NCI-H524 treated with DMSO at 0.1 percent for 48 hours (cell line): ENCODE measurements at places on chromosomes 5 and 9.

DNA sequence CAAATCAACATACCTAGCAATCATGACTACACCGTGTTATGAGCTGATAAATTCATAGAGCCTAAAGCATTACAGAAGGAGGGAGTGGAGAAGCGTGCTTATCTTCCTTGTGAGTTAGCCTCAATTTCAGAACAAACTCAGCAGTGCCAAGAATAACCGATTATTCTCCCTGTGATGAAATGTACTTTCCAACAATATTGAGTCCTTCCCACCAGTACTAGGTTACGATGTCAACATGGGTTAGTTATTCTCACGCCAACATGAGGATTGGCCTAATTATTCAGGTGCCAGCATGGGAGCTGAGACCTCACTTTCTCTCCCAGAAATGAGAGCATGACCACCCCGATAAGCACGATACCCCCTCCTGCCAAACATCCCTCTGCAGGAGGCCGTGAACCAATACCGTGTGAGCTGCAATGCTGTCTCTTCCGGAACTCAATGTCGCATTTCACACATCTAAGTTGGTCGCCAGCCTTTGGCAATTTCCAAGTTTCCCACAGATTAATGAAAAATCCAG lies 193.7 kb downstream of the ENC1 start:
- no peak for DNase-seq

DNA sequence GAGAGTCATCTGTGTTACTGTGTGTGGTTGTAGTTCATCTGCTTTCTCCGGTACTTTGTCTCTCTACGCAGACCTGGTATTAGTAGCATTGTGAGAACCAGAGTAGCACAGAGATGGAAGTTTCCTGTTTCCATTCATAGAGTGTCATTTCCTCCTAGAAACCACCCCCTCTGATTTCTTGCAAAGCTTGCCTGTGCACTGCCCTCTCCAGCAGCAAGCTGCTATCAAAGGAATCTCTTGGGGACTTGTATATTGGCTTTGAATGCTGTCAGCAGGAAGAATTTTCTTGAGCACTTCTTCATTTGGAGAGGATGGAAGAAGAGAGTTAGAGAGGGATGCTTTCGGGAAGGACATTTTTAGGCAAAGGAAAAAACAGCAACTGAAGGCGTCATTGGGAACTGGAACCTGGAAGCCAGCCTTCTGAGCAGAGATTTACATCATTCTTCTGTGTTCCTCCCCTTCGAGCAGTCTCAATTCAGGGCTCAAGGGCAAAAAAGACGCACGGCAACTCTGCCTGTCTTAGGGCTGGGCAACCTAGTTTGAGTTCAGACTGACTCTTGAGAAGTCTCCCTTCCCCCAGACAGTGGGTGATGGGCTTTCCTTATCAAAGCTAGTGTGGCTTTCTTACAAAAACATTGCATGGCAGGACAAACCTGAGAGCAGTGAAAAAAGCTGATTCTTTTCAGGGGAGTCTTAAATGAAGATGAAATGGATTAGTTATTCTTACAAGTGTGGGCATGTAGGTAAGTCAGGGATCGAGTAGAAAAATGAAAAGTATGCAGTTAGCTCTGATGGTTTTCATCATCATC lies 226.3 kb downstream of the AOPEP start:
- no peak for DNase-seq

- DNase-seq: no peak
Measured at GRCh38 chr5:12805165-12805698, 901.0 kb upstream of the CTNND2 start.

DNA sequence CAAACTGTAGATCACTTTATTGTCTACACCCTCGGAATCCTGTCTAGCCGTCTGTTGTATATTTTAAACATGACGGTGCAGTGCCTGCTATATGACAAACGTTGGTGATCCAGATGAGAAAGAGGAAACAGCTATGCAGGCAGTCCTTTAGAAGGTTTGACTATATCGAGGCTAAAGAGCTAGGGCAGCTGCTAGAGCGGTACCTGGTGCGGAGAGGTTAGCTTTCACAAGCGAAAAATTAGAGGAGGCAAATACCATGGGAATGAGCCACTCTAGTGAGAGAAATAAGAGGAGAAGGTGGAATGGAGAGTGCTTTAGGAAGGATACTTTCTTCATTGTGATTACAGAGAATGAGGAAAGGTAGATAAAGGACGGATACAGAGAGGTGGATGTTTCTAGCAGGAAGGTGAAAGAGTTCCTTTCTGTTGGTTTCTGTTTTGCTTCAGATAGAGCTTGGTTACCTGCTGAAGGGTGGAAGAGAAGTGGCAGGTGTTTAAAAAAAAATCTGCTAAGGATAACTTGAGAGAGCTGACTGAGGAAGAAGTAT lies 959 bp upstream of the FBXL17 start:
- no peak for DNase-seq

GRCh38 chr9:27499451-27499850 lies 24.6 kb upstream of the IFNK start:
- DNase-seq: no peak

- no peak for DNase-seq
Measured at GRCh38 chr5:115246361-115246991, 16.2 kb downstream of the PGGT1B start.

- no peak for DNase-seq
Measured at GRCh38 chr9:127330501-127330900, 65.9 kb downstream of the GARNL3 start.

DNA sequence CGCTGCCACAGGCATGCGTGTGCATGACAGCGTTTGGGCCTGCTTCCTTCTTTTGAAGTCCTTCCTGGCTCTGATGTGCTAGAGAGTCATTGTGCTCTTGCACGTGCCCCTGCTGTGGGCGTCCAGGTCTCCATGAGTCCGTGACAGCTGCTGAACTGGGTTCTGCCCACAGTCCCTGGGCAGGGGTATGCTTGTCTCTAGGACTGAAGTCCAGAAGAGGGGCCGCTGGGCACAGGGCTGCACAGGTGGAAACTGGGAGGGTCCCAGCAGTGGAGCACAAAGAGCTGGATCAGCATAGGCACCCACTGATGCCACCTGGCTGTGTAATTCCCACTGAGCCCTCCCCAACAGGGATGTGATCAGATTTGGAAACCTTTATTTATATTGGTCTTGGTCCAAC lies 169.4 kb downstream of the IRX2 start:
- no peak for DNase-seq

DNA sequence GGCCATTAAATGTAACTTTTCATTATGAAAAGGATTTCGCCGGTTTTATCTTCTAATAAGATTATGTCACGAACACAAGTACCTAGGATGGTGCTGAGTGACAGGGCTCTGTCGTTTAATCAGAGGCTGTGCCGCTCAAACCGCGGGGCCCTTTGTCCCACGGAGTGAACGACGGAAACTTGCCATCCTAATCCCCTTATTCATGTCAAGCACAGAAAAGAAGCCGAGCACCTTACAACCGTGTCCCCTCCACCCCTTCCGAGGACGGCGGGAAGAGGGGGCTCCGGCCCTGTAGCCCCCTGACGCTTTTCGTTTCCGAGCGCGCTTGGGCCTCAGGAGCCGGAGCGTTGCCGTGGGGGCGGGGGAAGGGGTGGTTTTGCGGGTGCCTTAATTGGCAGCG lies 11.2 kb downstream of the LMX1B start:
- no peak for DNase-seq

DNA sequence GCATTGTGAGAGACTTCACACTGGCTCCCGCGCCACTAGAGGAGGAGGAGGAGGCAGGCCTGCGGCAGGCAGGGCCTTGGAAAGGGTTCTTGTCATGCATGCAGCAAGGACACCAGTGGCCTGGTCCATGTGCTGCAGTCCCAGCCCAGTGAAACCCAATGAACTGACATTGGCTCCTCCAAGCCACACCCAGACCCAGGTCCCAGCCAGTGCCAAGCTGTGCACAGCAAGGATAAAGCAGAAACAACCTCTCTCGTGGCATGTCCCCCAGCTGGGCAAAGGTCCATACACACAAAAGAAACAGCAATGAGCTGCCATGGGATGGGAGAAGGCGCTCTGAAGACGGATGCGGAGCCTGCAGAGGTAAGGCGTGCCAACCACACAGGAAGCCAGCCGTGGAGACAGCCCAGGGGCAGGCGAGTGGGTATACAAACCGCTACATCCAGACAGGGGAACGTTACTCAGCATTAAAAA lies 89.2 kb downstream of the SEMA4D start:
- DNase-seq: no peak

GRCh38 chr9:38205279-38205678 lies 136.3 kb upstream of the SHB start:
- no peak for DNase-seq

DNA sequence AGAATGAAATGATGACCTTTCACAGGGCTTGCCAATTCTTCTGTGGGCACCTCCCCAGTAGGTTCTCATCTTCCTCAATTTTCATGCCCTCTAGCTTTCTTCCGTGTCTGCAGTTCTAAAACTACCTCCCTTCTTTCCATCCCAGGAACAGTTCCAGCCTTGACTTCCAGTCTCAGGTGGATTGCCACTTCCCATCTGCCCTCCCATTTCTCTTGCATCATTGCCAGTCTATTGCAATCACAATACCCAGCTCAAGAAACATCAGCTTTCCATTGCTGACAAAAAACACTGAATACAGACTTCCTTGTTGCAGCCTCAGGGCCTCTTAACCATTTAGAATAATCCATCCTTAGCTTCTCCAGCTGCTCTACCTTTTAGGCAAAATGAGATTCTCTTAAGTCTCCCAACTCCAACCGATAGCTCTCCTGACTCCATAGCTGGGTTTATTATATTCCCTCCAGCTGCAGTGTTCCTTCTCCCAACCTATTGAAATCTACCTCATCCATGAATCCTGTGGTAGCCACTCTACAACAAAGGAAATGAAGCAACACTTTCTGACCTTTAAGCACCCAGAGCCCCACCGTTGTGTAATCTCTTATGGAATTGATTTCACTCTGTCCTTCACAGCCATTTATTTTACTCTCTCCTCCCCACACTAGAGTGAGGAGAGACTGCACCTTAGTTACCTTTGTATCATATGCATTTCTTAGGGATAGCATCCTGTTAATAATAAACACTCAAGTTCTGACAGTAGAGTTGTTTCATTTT lies 75.6 kb upstream of the PCA3 start:
- DNase-seq: no peak

DNA sequence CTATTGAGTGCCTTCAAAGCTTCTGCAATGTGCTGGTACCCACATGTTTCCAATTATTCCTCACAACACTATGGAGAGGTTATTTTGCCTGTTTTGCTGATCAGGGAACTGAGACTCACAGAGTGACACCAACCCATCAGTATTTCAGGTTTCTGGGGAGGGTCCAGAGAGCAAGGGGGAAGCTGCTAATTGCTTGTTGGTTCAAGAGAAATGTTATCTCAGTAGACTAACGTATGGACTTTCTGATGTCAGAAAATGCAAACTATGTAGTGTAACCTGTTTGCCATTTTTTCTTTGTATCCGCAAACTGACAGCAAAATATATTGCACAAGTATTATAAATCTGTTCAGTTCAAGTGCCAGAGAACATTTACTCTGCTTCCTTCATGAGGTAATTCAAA lies 108.3 kb upstream of the MSX2 start:
- no peak for DNase-seq

DNA sequence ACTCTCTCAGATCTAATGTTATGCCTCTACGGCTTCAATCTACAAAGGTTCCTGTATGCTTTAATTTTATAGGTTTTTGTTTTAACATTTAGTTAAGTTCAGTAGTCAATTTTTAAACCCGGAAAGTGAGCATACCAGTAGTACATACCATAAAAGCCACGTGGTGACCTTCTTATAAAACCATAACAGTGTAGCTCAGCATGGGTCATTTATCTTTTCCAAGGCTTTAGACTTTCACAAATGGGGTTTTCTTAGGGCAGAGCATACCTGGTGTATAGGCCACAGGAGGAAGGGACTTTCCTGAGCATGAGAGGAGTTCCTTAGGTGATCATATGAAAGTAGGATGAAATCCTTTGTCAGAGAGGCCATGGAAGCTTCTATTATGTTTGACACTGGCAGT lies 23.2 kb downstream of the ECM2 start:
- DNase-seq: no peak

GRCh38 chr9:91948597-91949391 lies 1.2 kb downstream of the ROR2 start:
- DNase-seq: peak; percentile 30

- no peak for DNase-seq
Measured at GRCh38 chr5:1910861-1911772, 28.4 kb upstream of the IRX4 start.

- DNase-seq: no peak
Measured at GRCh38 chr9:4366591-4367330, 66.9 kb upstream of the GLIS3 start.

DNA sequence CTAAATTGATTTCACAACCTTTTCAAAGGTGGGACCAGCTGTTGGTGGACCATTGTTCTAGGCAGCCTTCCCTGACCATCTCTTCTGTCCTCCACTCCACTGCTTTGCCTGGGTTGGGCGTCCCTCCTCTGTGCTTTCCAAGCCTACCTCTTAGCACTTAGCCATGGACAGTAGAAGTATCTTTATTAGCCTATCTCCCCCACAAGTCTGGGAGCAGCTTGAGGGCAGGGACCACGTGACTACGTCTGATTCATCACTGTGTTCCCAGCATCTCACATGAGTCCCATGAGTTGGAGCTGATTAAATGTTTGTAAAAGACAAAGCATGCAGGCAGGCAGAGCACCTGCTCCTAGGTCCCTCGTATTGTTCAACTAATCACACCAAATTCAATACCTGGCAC lies 20.9 kb downstream of the MORN5 start:
- no peak for DNase-seq

- DNase-seq: no peak
Measured at GRCh38 chr5:159017786-159018185, 81.9 kb downstream of the EBF1 start.

GRCh38 chr9:129418451-129418850 lies 202.4 kb downstream of the C9orf50 start:
- no peak for DNase-seq

GRCh38 chr5:124929000-124929399 lies 182.6 kb upstream of the ZNF608 start:
- no peak for DNase-seq

- DNase-seq: no peak
Measured at GRCh38 chr5:61649231-61649630, 317.2 kb downstream of the ZSWIM6 start.

GRCh38 chr9:75505654-75506053 lies 384.8 kb upstream of the PCSK5 start:
- DNase-seq: no peak

DNA sequence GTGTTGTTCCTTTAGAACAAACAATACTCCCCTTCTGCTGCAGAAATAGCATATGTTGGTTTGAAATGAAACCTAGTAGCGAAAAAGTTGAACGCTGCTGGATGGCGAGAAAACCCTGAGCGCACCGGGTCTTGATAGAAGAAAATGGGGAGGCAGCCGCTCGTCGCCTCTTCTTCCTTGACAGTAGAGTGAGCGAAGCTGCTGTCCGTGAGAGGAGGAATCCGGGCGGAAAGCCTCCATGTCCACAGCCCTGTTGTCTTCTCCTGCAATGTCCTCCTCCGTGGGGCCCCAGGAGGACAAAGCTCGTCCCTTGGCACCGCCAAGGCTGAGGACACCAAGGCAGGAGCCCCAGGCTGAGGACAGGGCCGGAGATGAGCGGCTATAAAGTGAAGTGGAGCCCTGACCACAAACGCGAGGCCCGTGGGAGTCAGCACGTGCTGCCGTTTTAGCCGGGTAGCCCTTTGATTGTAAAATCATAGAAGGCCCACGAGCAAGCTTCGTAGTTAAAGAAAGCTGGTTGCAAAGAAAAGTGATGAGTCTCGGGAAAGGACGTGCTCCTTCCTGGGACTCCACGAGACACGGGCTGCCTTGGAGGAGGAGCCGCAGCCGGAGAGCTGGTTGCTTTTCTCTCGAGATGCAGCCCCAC lies 35.6 kb downstream of the MRPL36 start:
- no peak for DNase-seq

- no peak for DNase-seq
Measured at GRCh38 chr5:163565492-163565891, 60.1 kb downstream of the MAT2B start.
